NCI-H526 treated with DMSO at 0.1 percent for 48 hours (cell line): ENCODE measurements at places on chromosomes 7 and 10.

DNA sequence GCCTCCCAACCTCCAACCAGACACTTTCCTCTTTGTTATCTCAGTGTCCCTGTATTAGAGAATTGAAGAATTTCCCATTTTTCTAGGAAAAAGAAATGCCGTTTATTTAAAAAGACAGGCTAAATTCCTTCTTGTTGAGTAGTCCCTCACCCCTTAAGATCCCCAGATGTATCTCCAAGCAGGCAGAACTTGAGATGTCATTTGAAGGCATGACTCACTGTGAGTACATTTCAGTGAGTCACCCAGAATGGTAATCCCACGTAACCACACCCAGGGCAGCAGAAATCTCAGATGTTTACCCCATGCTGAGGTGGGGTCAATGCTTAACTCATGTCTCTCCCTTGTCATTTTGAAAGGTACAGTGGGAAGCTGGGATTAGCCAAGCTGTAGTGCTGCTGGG, 4.4 kb downstream of the ZNF655 start:
- DNase-seq, result no peak

GRCh38 chr10:85610381-85611092, 756.1 kb downstream of the GRID1 start:
- DNase-seq, result no peak

DNA sequence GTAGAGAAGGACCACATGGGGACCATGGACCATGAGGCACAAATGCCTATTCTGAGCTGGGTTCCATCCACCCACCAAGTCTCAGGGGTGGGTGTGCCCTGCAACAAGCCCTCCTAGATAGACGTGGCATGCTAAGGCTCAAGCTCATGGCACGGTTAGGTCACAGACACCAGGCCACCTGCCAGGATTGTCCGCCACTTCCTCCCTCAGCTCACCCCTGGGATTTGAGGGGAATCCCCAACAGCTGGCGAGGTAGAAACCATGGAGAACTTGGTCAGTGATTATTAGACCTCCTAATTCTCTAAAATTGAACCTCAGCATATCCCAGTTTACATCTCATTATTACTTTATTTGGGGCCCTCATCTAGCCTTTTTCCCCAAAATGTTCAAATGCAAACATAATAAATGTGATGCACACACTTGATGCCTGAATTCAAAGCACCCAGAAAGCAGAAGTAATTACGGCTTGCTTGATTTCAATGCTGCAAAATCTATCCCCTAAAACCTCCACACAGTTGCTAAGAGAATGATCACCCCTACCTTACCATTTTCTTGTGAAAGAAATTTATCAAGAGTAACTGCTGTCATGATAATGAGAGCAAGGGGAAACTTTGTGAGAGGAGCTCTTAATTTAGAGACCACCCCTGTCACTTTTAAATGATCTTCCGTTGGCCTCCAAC, 366.6 kb upstream of the PFKP start:
- DNase-seq, result no peak

- DNase-seq, result no peak
These were observed 178.5 kb downstream of the TCF7L2 start for GRCh38 chr10:113128450-113129070.

DNA sequence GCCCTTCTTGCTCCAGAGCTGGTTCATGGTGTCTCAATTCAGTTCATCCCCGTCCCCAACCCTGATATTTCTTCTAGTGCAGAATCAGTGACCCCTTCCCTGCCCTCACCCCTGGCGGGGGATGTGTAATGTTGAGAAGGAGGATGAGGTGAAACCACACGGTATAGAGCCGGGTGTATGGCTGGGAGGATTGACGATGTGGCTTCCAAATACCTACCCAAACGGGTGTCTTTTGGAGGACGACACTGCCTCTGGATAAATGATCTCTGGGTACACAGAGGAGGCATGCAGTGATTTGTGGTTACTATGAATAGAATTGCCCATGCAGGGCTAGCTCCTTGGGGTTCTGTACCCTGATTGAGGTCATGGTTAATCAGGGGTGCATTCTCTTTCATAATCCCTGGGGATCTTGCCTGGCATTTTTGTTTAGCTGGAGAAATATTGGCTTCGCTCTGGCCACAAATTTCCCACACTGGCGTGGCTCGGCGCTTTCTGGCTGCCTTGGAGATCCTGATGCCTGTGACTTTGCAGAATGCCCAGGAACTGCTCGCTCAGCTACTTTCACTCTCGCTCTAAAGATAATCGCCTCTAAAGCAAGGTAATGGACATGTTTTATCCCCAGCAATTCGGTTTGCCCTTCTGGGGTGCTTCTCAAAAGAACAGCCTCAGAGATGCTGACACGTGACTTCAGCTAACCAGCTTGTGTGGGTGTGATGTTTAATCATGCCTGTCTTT, 89.2 kb downstream of the RBM20 start:
- DNase-seq, result no peak

DNA sequence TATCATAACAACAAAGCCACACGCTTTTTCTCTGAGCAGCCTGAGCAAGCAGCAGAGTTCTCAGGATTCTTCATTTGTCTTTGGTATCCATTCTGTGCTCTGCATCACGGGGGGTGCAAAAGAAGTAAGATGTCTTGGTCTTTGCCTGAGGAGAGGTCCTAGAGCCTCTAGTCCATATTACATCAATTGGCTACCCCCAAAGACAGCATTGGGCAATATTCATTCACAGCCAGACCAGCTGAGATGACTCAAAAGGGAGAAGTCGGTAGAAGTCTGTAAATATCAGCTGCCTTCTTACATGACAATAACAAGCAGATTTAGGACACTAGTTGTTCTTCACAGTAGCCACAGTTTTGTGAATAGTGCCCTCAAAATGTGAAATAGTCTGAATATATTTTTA, 66.6 kb downstream of the FZD1 start:
- no peak for DNase-seq

DNA sequence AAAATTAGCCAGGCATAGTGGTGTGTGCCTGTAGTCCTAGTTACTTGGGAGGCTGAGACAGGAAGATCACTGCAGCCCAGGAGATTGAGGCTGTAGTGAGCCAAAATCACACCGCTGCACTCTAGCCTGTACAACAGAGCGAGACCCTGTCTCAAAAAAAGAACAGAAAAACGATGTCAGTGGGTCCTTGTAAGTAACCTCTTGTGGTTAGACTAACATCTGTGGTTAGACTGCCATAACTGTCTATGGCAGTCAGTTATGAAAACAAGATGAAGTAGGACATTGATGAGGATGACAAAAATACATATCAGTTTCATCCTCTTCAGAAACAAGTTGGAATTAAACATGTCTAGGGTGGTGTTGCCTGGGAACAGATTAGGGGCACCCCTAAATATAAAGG, 53.3 kb downstream of the AKAP9 start:
- DNase-seq, result no peak

DNA sequence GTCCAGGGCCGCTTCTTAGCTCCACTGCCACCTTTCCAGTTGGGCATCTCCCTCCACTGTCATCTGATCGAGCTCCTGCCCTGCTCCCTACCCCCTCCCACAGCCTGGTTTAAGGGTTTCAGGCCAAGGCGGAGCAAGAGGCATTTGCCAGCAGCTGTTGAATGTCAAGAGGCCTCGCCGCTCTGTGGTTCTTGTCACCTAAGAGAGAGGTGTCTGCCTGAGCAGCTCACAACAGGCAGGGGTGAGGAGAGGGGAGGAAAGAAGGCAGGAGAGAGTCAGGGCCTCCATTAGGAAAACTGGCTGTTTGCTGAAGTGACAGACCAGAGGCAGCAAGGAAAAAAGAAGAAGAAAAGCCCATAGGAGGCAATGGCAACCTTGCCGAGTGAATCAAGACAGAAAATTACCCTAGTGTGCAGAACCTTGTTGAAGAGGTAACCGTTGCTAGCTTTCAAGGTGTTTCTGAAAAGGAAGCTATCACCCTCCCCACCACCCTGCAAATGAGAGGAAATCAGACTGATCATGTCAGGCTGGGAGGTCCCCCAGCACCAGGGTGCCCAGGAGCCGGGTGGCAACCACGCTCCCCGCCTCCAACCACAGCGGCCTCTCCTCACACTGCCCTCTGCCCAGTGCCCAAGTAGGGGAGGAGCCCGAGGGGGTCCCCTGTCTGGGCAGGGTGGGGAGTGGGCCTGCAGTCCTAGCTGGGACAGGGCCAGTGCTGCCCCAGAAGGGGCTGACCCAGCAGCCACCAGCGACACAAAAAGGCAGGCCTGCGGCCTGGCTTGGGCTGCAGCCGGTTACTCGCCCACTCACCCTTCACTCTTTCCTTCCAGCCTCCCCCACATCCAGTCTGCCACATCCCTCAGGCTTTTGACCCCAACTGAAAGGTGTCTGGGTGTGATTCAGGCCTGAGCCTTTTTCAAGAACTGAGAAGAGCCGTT, 7.1 kb downstream of the GATA3 start:
- no peak for DNase-seq
